ENCODE measurements at places on chromosomes 1 and 21. TPM values are rescaled to one million over a fixed set of nuclear protein-coding genes. Genes with fewer than 3 reads are reported as not detected.

- DNase-seq = no peak
Observed at GRCh38 chr1:182682898-182683501, 1.4 kb downstream of the RGS8 start.

DNA sequence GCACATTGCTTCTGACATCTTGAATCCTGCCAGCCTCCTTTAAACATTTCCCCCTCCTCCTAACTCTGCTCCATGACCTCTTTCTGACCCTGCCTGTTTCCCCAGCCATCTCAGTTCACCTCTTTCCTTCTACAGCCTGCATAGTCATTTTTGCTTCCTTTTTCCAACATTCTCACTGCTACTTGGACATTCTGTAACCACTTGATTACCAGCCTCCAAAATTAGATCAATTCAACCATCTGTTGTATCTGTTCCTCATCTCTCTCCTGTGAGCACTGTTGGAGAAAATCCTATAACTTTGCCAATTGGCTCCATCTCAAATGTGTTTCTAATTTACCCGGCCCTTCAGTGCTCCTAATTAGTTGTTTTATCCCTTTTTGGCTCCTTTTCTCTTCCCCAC, 27.5 kb upstream of the GPR88 start:
- DNase-seq = no peak

DNA sequence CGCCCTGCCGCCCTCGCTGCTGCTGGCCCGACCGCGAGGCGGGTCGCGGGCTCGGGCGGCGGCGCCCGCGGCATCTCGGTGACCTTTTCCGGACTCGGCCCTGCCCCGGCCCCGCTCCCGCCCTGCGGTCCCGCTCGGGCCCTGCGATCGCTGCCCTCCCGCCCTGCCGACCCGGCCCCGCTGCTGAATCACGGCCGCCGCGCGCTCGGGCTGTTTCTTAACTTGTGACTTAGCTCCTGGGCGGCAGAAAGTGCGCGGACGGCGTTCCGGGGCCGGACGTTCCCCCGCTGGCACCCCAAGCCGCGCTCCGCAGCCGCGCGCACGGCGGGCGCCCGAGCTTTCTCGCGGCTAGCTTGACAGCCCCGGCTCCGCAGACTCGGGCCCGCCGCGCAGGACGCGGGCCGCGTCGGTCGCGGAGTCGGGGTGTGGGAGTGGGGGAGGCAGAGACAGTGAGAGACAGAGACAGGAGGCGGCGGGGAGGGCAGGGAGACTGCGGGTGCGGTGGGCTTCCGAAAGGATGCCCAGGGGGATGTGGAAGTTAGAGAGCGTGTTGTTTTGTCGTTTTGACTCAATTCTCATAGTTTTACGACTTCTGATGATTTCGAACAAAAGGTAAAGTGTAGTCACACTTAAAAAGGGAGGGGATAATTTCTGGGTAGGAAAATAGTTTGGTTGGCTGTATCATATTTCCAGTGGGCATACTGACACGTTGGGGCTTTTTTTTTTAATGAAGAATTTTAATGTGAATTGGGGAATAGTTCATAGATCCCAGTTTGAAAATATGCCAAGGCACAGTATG, 49.8 kb downstream of the PRDM2 start:
- peak; percentile 1 for DNase-seq

GRCh38 chr1:187390215-187390818, 561.6 kb downstream of the PLA2G4A start:
- peak; percentile 32 for DNase-seq

DNA sequence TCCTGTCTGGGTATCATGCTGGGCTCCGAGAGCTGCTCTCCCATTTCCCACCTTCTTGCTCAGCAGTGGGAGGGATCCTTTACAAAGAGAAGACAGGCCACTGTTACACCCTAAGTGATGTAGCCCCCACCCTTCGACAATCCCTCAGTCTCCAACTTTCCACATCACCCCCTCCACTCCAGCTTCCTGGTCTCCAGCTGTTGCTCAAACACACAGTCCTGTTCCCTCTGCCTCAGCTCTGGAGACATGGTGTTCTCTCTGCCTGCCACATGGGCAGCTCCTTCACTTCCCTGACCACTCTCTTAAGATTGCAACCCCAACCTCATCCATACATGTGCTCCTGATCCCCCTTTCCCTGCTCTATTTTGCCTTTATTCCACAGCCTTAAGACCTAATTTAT, 37.7 kb downstream of the SLC30A1 start:
- DNase-seq = no peak

- no peak for DNase-seq
Observed at GRCh38 chr1:208002672-208003071, 91.7 kb upstream of the CD34 start.

- DNase-seq = no peak
Observed at GRCh38 chr1:36533897-36534296, 51.2 kb upstream of the CSF3R start.

- no peak for DNase-seq
Observed at GRCh38 chr1:27233667-27234048, 774 bp upstream of the WDTC1 start.

Gene CYB5RL
- 9.2 TPM for total RNA-seq

Gene ANXA9
- 20.6 TPM for total RNA-seq

Gene LCE1D
- total RNA-seq = not detected

Gene ITLN2
- total RNA-seq = not detected
